ENCODE measurements at places on chromosomes 3 and 15. TPM values are rescaled to one million over a fixed set of nuclear protein-coding genes. Genes with fewer than 3 reads are reported as not detected.

- no peaks in the 10 kb centered on the region for H3K27me3 ChIP-seq
- DNase-seq, result no peak
- H3K27ac ChIP-seq, result no peak overlapping the region
- no peaks in the 10 kb centered on the region for H3K36me3 ChIP-seq
- H3K4me1 ChIP-seq, result no peaks in the 10 kb centered on the region
- H3K4me3 ChIP-seq, result no peak overlapping the region
Observed at GRCh38 chr15:92613841-92614240, 41.7 kb downstream of the FAM174B start.

GRCh38 chr15:86060674-86061073, 19.0 kb upstream of the AGBL1 start:
- no peak overlapping the region for H3K4me3 ChIP-seq
- H3K27me3 ChIP-seq, result no peaks in the 10 kb centered on the region
- no peaks in the 10 kb centered on the region for H3K36me3 ChIP-seq
- H3K4me1 ChIP-seq, result no peaks in the 10 kb centered on the region
- H3K27ac ChIP-seq, result no peak overlapping the region

DNA sequence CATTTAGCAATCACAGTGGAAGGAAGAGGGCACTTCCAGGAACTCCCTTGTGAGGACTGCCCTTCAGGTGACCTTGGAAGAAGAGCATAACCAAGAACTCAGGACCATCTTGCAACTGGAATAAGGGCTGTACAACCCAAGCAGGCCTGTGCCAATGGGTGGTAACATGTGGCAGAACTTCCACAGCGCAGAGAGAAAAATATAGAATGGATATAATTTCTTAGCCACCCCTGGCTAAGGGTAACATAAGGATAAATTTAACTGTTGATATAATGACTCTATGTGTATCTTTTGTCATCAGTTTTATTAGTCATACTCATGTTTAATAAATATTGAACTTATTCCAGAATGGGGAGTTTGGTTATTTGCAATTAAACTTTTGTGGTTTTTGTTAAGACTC, 13.4 kb upstream of the MFSD1 start:
- DNase-seq, result no peak
- no peak overlapping the region for H3K4me3 ChIP-seq
- no peaks in the 10 kb centered on the region for H3K27me3 ChIP-seq
- H3K4me1 ChIP-seq, result no peaks in the 10 kb centered on the region

DNA sequence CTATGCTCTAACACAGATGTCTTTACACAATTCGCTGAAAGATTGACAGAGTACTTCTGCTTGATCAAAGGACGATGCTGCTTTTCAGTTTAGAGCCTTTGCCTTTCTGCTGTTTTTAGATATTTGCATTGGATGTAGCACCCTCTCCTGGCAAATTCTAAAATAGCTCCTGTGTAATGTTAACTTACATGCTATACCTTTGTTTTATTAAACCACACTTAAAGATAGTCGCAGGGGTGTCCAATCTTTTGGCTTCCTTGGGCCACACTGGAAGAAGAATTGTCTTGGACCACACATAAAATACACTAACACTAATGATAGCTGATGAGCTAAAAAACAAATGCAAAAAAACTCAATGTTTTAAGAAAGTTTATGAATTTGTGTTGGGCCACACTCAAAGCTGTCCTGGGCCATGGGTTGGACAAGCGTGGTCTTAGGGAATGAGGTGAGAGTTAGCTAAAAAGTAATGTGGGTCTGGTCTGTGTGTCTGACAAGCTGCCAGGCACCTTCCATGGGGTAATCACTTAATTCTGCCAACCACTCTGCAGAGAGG, 62.9 kb downstream of the ATG7 start:
- H3K36me3 ChIP-seq, result no peaks in the 10 kb centered on the region
- no peak overlapping the region for H3K27ac ChIP-seq
- H3K4me1 ChIP-seq, result no peaks in the 10 kb centered on the region
- peak; percentile 80 for DNase-seq

DNA sequence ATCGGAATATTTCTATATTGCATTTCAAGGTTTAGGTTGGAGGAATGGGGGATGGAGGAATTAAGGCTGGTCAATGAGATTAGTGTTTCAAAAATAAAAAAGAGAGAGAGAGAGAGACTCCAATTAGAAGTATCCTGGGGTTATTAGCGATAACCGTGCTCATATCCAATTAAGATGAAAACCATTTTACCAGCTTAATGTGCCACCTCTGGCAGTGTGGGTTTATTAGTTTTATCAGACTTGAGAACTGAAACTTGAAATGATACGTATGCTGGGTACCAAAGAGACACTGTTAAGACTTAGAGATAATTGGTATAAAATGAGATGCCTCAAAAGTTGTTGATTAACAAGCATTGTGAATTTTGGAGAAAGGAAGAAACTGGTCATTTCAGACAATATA, 251.5 kb upstream of the NR2F2 start:
- H3K27me3 ChIP-seq, result no peaks in the 10 kb centered on the region
- DNase-seq, result no peak
- H3K36me3 ChIP-seq, result no peaks in the 10 kb centered on the region
- no peak overlapping the region for H3K27ac ChIP-seq

- no peaks in the 10 kb centered on the region for H3K4me1 ChIP-seq
- H3K4me3 ChIP-seq, result no peak overlapping the region
- H3K36me3 ChIP-seq, result no peaks in the 10 kb centered on the region
- H3K27me3 ChIP-seq, result no peaks in the 10 kb centered on the region
Observed at GRCh38 chr3:66655671-66656070, 154.8 kb upstream of the LRIG1 start.

GRCh38 chr15:31340047-31340446, 13.4 kb downstream of the KLF13 start:
- H3K27me3 ChIP-seq, result no peaks in the 10 kb centered on the region
- H3K4me3 ChIP-seq, result peak overlapping the region; percentile 15
- DNase-seq, result no peak
- H3K4me1 ChIP-seq, result peaks cover 87% of the 10 kb centered on the region
- H3K27ac ChIP-seq, result peak overlapping the region; percentile 76

- H3K4me1 ChIP-seq, result no peaks in the 10 kb centered on the region
- H3K36me3 ChIP-seq, result no peaks in the 10 kb centered on the region
- no peak overlapping the region for H3K4me3 ChIP-seq
- DNase-seq, result no peak
- no peaks in the 10 kb centered on the region for H3K27me3 ChIP-seq
Observed at GRCh38 chr3:133532951-133533350, 40.5 kb upstream of the CDV3 start.

GRCh38 chr15:56058986-56059385, 65.6 kb upstream of the NEDD4 start:
- no peak overlapping the region for H3K4me3 ChIP-seq
- no peak for DNase-seq
- no peaks in the 10 kb centered on the region for H3K27me3 ChIP-seq
- H3K4me1 ChIP-seq, result no peaks in the 10 kb centered on the region
- no peaks in the 10 kb centered on the region for H3K36me3 ChIP-seq

GRCh38 chr3:58025837-58026569, 17.8 kb downstream of the FLNB start:
- peaks cover 35% of the 10 kb centered on the region for H3K4me1 ChIP-seq
- no peak for DNase-seq
- H3K27me3 ChIP-seq, result no peaks in the 10 kb centered on the region
- no peak overlapping the region for H3K4me3 ChIP-seq
- peak overlapping the region; percentile 81 for H3K27ac ChIP-seq

- no peaks in the 10 kb centered on the region for H3K4me1 ChIP-seq
- DNase-seq, result no peak
- H3K36me3 ChIP-seq, result no peaks in the 10 kb centered on the region
- H3K27me3 ChIP-seq, result no peaks in the 10 kb centered on the region
- no peak overlapping the region for H3K4me3 ChIP-seq
Observed at GRCh38 chr3:154642145-154642544, 212.2 kb upstream of the GPR149 start.

- H3K4me3 ChIP-seq, result no peak overlapping the region
- no peaks in the 10 kb centered on the region for H3K27me3 ChIP-seq
- DNase-seq, result no peak
- no peaks in the 10 kb centered on the region for H3K36me3 ChIP-seq
Observed at GRCh38 chr3:180749322-180749721, 70.0 kb upstream of the CCDC39 start.

CHRNA7 gene
- total RNA-seq, result 1.6 TPM

SLC51A gene
- total RNA-seq, result 0.98 TPM

IGF1R gene
- 73.2 TPM for total RNA-seq

CLDN16 gene
- total RNA-seq, result 27.3 TPM

PROS1 gene
- 56.2 TPM for total RNA-seq
